ENCODE measurements at places on chromosomes 16 and 17.

DNA sequence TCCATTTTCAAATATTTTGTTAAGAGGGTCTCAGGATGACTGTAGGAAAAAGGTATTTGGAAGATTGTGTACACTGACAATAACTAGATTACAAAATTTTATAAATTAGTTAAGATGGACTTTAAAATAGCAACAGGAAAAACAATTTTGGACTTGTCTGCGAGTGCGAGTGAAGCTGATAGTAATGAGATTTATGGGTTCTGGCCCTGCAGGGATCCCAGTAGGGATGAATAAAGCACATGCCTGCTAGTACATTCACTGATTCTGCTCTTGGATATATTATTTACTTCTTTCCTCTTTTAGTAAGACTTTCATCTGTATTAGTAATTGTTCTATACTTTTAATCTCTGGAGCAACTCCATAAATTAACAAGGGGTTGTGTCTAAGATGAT lies 28.2 kb downstream of the PRKCA start:
- no peak for DNase-seq

DNA sequence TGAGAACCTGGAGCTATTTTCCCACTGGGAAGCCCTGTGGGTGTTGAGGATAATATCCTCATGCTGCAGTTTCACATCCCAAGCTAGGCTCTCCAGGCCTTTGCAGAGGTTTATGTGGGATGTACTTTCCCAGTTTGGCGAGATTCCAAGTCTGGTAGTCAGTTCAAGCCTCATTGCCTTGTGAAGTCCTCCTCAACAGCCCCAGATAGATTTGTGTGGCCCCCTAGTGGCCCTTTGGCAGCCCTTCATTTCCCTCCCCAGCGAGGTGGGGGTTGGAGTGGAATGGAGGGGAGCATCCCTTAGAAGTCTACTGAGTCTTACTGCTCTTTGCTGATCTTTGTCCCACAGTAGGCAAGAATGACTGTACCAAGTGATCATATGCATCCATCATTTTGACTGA lies 137.9 kb downstream of the CDH11 start:
- no peak for DNase-seq

- DNase-seq: no peak
These were observed 16.7 kb upstream of the ATP2C2 start for GRCh38 chr16:84351630-84352029.

GRCh38 chr17:14089179-14089578 lies 19.9 kb downstream of the COX10 start:
- no peak for DNase-seq

GRCh38 chr16:85935391-85935973 lies 36.5 kb downstream of the IRF8 start:
- DNase-seq: no peak

DNA sequence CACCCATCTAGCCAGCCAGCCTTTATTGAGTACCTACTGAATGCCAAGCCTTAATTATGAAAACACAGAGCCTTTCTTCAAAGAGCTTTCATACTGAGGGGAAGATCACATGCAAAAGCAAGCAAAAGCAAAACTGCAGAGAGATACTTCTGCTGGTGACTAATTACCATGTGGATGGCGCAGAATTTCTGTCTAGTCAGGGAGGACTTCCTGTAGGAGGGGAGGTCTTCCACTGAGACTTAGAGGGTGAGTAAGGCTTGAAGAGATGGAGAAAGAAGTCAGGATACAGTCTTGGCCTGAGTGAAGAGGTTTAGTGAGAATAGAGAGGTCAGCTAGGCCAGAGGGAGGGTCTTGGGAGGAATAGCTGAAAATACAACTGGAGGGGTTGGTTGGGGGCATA lies 53.9 kb upstream of the CCL2 start:
- DNase-seq: no peak

DNA sequence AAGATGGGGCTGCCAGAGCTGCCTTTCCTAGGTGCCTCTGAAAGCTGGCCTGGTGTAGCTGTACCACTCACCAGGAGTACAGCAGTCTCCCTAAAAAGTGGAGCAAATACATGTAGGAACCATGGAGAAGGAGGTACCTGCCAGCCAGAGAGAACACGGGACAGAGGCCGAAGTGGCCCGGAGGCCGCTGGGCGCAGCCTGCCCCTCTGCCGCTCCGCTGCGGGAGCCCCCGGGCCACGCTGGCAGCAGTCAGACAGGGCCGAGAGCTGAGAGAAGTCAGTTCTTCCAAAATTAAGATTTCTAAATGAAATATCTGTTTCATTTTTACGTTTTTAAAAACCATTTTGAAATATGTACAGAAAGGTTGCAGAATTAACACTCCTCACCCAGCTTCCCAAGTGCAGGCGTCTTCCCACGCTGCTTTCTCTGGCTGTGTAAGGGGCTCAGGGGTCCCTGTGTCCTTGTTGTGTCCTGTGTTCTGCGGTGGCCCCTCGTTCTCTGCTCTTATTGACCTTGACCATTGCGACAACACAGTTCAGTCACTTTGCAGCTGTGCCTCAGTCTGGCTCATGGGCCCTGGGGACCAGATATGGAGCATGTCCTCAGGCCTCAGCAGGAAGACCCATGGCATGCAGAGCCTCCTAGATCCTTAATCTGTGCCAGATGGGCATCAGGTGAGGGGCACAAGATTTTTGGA lies 5.0 kb downstream of the MAPK8IP3 start:
- no peak for DNase-seq

DNA sequence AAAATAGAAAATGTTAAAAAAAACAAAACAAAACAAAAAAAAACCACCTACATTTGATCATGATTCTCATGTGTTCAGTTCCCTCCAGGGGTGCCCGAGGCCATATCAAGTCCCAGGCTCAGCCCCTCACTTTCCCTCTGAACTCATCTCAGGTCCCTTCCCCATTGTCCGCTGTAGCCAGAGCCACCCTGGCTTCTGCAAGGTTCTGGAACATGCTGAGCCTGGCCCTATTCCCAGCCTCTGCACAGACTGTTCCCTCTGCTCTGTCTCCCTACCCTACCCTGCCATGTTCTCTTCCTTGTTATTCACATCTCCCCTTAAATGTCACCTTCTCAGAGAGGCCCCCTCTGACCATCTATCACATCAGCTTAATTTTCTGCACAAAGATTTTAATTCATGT lies 46.9 kb downstream of the TK2 start:
- no peak for DNase-seq

- DNase-seq: no peak
These were observed 37.2 kb upstream of the GAN start for GRCh38 chr16:81277541-81278080.

DNA sequence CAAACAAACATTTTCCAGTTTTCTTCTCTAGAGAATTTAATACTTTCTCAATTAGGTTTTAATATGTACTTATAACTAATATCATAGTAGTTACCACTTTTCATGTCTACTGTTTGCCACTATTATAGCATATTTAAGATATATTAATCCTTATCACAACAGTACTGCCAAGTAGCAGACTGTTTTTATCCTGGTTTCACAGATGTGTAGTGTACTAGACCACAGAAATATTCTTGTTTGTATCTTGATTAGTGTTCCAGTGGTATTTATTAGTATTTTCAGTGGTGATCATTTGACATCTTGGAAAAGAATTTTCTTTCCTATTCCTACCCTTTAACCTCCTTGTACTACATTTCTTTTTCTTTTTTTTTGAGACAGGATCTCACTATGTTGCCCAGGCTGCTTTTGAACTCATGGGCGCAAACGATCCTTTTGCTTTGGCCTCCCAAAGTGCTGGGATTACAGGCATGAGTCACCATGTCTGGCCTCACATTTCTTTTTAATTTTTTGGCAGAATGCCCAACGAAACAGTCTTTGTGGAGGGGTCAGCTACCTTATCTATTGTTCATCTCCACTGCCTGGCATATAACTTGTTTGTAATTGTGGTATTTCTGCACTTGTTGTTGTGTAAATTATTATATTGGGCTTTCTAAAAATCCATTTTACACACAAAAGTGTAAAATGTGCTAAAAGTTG lies 27.2 kb downstream of the MAP2K4 start:
- no peak for DNase-seq

DNA sequence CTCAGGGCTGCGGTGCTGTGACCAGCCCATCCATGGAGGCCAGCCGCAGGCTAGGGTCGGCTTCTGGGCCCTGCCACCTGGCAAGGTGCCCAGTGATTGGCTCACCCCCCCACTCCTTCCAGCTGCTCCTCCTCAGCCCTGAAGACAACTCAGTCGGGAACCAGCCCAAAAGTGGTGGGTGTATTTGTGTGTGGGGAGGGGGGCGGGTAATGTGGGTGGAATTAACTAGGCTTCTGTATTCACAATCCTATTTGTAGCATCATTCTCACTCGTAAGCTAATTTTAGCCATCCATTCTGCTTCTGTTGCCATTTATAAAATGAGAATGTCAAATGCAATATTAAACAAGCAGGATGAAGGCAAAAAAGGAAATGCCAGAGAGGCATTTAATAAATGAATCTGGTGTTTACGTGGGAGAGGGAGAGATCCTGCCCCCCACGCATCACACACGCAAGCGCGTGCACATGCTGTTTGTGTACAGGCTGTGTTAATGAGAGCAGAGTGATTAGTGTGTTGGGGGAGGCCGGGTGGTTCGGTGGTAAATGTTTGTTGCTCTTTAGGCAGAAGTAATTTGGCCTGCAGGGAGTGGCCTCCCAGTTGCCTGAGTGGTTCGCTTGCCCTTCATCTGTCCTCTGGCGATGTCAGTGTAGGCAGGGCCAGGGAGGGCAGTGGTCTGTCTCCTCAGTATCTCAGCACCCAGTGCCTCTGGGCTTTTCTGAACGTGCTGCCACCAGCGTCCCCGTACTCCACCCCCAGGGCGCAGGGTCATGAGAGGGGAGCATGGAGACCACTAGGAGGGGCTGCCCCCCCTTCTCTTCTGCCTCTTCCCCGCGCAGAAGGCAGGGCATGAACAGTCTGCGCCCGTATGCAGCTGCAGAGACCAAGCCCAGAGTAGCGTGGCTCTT lies 140.1 kb downstream of the CCDC182 start:
- DNase-seq: no peak

DNA sequence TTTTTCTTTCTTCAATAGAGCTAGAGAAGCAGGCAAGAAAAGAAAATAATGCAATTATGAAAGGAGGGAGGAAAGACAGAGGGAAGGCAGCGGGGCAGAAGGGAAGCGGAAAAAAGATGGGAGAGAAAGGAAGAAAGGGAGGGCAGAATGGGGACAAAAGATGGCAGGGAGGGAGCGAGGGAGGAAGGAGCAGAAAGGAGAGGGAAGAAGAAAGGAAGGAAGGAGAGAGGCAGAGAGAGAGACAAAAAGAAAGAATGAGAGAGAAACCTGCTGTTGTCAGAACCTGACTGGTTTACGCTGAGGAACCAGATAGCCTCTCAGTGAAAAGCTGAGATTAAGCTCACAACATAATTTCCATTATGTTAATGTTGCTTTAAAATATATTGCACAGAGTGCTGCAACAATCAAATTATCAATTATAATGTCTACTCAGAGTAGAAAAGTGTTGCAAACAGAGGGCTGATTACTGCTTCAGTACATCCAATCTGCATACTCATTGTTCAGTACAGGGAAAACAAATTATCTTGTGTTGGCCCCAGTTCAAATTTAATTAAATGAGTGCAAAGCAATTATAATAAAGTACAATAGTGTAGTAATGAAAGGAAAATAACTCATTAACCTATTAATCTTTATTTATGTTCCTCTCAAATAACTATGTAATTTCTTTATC lies 32.0 kb upstream of the TOX3 start:
- DNase-seq: no peak

DNA sequence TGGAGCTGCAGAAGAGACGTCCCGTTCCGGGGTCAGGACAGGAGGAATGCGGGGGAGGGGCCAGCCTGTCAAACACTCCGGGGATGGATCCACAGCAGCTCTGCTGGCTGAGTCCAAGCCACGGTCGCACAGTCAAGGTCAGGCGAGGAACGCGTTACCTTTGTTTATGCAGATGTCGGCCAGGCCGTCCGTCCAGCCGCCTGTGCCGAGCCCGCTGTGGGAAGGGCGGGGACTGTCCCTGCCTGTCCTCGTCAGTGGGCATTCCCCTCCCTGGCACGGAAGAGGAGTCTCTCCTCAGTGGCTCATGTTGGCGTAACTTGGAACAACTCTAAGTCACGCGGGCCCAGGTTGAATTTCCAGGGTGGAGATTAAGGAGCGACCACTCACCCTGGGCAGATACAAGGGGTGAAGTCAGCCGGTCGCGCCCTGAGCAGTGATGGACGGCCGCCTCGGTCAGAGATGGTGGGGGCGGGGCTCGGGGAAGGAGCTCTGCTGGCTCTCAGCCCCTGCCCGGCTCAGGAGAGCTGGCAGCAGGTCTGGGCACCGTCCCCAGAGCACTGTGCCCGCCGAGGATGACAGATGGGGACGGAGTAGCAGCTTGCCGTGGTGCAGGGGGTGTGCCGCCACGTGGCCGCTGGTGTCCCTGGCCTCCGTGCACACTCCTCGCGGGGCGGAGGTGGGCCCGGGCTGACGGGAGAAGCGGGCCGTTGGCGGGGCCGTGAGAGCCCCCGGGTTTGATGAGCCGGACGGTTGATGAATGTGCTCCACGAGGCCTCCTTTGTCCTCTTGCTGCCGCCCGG lies 7.3 kb downstream of the CACNA1H start:
- no peak for DNase-seq
